ENCODE measurements at places on chromosomes 4 and X.
A peak's percentile ranks its signal among the peaks of the same experiment; 100 is the strongest.

GRCh38 chr4:84681486-84682274, 98.8 kb downstream of the CDS1 start:
- no peak for DNase-seq

GRCh38 chr4:7389101-7389701, 45.5 kb downstream of the PSAPL1 start:
- no peak for DNase-seq

DNA sequence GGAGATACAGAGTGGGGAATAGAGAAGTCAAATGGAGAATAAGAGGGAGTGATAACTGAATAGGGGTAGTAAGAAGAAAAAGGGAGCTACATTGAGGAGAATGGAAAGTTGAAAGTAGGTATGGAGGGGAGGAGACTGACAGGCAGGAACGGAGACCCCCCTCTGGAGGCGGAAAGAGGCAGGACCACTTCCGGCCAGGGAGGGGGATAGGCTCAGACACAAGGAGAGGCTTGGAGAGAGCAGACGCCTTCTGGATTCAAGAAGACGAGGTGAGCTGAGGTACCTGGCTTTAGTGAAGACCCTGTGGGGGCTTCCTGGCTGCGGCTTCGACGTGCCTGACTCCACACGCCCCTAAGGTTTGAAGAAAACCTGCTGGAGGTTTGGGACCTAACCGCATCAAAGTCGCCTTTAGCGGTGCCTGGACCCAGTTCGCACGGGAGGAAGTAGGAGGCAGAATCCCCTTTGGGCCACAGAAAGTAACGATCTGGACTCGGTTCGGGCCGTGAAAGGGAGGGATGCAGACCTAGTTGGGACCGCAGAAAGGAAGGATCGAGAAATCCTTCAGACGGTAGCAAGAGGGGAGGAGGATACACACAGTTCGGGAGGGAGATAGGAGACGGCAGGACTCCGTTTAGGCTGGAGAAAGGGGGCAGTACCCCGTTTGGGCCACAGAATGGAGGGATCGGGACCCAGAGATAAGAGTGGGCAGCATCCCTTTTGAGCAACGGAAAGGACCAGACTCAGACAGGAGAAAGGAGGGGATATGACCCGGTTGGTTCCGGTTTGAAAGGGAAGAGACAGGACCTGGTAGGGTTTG, at the start of gene TRO:
TSS of gene TRO (plus strand) at position 215 of the 817 bp plus-strand sequence. CDS start 1,423 bp downstream, outside the sequence.
- DNase-seq = no peak

GRCh38 chrX:16100673-16101072, 22.7 kb upstream of the GRPR start:
- DNase-seq = no peak

GRCh38 chrX:14690553-14690952, 161.2 kb downstream of the GLRA2 start:
- no peak for DNase-seq

DNA sequence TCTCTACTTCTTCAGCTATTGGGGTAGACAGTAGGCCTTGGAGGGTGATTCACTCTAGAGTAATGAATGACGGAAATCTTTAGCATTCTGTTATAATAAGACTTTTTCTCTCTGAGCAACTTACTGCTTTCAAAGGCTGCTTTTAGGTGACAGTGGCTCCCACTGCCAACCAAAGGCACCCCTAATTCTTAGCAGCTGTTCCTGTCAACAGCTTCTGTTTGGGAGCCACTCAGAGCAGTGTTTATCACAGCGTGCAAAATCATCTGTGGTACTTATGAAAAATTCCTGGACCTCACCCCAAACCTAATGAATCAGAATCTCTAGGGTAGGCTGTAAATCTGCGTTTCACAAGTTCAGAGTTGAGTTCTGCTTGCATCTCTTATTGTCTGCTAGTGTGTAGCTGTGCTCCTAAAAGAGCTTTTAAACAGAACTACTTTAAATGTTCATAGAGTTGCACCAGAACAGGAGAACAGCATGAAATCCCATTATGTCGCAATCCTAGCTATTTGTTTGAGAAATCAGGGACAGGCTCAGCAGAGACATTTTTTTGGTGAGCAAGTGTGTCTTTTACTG, 52.8 kb upstream of the POU4F2 start:
- no peak for DNase-seq

DNA sequence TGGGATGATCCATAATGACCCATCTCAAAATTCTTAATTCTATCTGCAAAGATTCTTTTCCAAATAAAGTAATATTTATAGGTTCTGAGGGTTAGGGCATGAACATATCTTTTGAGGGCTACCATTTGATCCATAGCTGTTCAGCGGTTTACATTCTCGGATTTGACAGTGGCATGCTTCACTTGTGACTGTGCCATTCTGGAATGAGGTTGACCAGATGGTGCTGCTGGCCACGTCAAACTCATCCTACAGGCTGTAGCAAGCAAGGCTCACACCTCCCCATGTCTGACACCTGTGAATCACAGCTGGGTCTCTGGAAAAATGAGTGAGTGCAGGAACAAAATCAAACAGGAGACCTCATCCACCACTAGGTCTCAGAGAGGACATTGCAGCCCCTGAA, 280.5 kb downstream of the DHRSX start:
- no peak for DNase-seq

DNA sequence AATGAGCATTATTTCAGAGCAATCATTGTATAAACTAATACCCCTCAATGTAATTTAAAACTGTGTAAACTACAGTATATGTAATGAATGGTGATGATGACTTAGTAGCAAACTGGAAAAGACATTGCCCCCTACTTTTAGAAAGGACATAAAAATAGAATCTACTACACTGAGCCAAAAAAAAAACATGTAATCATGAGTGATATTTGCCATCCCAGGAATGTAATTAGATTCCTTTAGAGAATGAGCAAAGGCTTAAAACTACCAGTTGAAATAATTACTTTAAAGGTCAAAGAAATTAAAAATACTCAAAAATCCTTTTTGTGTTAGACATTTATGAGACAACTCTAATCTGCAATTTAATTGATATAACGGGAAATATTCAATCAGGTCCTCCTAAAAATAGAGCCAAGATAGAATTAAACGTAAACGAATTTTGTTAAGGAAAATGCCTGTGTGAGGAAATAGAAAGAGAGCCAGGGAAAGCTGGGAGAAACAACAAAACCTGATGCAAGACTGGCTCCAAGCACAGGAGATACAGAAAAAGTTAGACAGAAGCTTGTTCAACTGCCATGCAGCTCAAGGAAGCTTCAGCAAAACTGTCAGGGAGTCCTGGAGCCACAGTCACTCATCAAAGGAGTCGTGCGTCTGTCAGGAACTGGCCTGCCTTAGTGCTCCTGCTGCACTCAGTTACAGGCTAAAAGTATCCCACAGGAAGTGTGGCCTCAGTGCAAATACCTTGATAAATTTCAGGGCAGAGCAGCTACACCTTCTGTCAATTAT, 655.7 kb upstream of the INTU start:
- no peak for DNase-seq

- DNase-seq = no peak
Observed at GRCh38 chrX:39627257-39627656, 470.5 kb downstream of the BCOR start.

GRCh38 chrX:1391707-1392375, at the start of gene SLC25A6:
SLC25A6 (minus strand) TSS chrX:1392113; CDS start chrX:1392009, 104 bp downstream.
- peak; percentile 99 for DNase-seq

GRCh38 chr4:40306226-40306625, 28.9 kb upstream of the CHRNA9 start:
- no peak for DNase-seq

GRCh38 chr4:4216648-4217047, 10.1 kb downstream of the OTOP1 start:
- no peak for DNase-seq

GRCh38 chrX:1821846-1822245, 207.0 kb downstream of the ASMT start:
- no peak for DNase-seq

DNA sequence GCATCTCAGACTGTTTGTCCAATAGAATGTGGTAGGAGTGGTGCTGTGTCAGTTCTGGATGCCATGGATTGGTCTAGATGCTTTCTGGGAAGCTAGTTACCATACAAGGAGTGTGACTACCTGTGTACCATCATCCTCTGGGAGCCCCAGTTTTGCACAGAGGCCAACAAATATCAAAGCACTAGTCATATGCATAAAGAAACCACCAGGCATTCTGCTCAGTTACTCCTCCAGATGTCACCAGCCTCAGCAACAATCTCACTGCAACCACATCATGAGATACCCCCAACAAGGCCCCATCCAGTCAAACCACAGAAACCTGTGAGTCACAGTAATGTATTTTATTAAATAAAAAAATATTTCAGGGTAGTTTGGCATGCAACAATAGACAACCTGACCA, 435.8 kb upstream of the CPEB2 start:
- no peak for DNase-seq

- DNase-seq = no peak
Observed at GRCh38 chr4:24778464-24779225, 16.7 kb upstream of the SOD3 start.

- DNase-seq = no peak
Observed at GRCh38 chrX:136858007-136858756, 22.3 kb downstream of the RBMX start.

DNA sequence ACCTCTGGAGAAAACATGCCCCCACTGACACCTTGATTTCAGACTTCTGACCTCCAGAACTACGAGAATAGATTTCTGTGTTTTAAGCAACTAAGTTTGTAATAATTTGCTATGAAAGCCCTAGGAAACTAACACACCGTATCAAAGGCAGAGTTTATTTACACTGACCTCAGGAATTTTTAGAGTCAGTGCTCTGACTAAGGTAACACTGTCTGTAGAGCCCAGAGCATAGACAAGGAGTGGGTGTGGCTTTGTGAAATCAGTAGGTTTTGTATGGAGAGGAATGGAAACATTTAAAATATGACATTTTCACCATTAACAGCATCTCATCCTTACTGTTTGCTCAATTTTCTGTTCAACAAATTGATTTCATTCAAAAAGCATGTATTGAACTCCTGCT, 764.4 kb upstream of the PCDH10 start:
- DNase-seq = no peak

DNA sequence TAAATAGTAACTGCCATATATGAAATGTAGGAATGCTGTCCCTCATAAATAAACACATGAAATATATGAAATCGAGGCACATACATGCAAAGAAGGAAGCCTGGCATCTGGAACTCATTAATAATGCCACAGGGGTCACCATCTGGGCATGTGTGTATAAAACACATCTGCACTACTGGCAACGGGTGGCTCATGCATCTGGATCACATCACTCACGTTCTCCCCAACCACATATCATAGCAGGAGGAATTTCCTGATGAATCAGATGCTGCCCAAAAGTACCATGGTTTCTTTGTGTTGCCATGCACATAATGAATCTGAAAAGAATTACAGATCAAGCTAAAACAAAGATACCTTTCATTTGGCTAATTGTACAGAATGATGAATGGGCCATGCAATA, 28.6 kb downstream of the RNF175 start:
- DNase-seq = no peak

DNA sequence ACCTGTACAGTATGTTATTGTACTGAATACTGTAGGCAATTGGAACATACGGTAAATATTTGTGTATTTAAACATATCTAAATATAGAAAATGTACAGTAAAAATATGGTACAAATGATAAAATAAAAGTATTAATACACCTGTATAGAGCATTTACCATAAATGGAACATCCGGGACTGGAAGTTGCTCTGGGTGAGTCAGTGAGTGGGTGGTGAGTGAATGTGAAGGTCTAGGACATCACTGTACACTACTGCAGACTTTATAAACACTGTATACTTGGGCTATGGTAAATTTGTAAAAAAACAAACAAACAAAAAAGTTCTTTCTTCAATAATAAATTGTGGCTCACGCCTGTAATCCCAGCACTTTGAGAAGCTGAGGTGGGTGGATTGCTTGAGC, 52.4 kb upstream of the FHL1 start:
- no peak for DNase-seq

GRCh38 chrX:43747476-43747875, 91.4 kb downstream of the MAOA start:
- no peak for DNase-seq

DNA sequence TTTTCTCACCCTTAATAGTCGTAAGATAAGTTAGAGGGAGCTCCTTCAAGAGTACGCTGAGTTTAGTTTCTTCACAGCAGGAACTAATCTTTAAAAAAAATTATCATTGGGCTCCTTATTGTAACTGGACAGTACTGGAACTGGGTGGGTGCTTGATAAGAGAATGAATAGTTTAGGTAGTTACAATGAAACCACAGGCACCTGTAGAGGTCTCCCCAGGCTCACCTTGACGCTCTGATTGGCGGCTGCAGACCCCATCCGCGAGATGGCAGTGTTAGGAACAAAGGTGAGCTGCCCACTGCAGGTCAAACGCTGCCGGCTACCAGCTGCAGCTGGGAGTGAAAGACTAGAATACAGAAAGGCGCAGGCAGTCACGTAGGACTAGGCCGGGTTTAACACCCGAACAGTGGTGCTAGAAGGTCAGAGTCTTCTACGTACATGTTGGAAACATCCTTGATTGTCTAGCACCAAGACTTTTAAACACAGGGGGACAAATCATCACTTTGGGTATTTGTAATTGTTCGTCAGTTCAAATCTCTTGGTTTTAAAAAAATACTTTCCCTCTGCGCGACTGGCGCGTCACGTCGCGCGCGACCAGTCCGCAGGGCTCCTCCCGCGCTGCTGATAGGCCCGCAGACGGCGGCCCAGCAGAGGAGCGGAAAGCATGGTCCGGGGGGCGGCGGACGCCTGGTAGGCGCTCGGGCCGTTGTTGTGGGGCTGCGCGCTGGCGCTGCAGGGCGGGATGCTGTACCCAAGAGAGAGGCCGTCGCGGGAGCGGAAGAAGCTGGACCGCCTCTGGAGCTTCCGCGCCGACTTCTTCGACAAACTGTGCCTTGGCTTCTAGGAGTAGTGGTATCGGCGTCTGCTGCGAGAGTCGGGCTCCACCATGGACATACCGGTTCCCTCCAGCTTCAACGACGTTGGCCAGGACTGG, 45.6 kb downstream of the SMARCA5 start:
- peak; percentile 58 for DNase-seq

DNA sequence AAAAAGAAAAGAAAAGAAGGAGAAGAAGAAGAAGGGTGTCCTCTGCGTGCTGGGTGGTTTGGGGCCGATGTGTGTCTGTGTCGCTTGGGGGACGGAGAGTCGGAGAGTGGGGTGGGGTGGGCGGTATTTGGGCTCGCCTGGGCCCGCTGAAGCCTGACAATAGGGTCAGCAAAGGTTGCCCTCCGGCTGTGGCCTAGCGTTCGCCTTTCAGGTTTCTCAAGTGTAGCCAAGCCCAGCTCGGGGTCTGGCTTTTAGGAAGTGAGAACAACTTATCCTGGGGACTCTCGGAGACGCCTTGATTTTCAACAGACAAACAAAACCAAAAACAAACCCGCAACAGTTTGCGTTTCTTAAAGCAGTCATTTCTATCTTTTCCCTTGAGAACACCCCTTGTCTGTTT, 4.1 kb upstream of the SOX3 start:
- DNase-seq = no peak

DNA sequence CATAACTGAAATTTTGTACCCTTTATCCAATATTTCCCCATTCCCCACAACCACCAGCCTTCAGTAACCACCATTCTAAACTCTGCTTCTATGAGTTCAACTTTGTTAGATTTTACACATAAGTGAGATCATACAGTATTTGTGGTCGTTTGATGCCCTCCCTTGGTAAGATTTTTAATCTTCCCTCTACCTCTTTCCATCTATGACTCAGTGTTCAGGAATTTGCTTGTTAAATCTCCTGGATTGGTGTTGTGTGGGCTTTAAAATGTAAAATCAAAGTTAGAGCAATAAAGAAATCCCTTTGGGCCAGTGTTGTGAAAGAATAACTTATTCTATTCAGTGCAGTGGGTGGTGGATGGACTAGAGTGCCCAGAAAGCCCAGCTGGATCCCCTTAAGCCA, 37.4 kb downstream of the SLC16A2 start:
- DNase-seq = no peak

- DNase-seq = no peak
Observed at GRCh38 chr4:165991325-165992180, 118.5 kb downstream of the TLL1 start.
